Inflammatory macrophage treated with lipopolysaccharide for 4 hours (primary cell): ENCODE measurements at places on chromosomes 2 and 18.

DNA sequence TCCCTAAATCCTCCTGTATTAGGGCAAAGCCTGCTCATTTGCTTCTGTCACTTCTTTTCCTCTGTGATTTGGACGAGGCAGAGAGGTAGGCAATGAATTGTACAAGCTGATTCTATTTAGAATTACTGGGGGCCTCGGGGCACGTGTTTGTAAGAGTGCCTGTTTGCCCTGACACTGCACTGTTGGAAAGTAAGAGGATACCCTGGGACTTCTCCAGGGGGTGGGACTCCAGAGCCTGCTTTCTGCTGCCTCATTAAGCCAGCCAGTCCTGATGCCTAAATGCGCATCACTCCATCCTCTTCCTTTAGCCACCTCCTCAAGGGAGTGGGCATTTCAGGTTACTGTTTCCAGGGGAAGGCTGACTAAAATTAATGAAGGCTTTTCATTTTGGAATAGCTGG, 134.3 kb downstream of the TDRD15 start:
- DNase-seq = no peak

GRCh38 chr2:25222477-25223121, 54.2 kb upstream of the POMC start:
- DNase-seq = no peak

DNA sequence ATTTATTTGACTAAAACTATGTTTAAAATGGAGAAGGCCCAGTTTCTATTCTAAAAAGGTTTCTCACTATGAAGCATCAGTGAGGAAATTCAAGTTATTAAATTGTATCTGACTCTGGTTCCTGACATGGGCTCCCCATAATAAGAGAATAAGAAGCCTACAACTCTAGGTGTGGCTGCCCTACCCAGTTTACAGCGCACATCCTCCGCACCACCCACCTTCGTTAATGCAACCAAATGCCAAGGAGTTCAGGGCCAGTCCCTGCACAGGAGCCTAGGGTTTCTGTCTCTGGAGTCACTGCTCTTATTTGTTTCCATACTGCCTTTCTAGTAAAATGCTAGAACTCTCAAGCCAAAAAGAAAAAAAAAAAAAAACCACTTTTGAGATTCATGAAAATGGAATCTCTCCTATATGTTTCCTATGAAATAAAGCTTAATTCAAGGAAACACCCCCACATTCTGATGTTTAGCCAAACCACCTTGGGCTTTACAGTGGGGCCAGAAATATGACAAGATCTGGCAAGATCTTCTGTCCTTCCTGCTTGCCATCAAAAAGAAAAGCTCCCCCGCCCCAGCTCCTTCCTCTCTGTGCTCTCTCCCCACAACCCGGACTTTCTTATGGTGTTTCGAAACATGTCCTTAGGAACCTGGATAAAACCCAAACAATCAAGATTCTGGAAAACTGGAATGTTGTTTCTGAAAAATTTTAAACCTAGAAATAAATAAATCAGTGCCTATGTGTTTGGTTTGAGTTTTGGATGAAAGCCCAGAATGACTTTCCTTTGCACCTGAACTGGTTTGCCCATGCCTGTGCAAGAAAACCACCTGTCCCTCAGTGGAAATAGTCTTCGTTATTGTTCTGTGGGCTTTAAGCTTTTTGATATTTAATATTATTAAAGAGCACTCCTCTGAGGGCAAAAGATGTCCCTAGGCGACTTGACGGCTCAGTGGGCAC, 136.7 kb downstream of the SP3 start:
- no peak for DNase-seq

- no peak for DNase-seq
These were observed 4.3 kb upstream of the NAGK start for GRCh38 chr2:71064110-71064611.

GRCh38 chr18:10405014-10405493, 49.4 kb upstream of the APCDD1 start:
- DNase-seq = no peak

GRCh38 chr18:44790860-44791259, 110.2 kb downstream of the SETBP1 start:
- no peak for DNase-seq

GRCh38 chr2:62570861-62571698, 65.1 kb upstream of the TMEM17 start:
- no peak for DNase-seq

- peak; percentile 66 for DNase-seq
These were observed 19.5 kb upstream of the TMEM163 start for GRCh38 chr2:134738141-134738870.
